ENCODE measurements at places on chromosomes 16 and 17.

- no peak for DNase-seq
Measured at GRCh38 chr17:68125111-68125870, 89.8 kb downstream of the KPNA2 start.

DNA sequence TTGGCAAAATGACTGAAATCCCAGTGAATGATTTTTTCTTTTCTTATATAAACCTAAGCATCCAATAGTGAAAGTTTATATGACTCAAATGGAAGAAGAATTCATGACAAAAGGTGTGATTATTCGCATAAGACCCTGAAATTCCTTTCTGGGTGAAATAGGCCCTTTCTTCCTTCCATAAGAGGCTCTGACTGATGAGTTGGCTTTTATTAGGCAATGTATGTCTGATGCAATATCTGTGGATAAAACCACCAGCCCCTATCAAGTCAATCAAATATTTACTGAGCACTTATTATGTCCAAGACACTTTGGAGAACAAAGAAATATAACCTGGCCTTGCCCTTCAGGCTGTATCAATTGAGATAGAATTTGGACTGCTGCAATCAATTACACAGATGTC, 316.6 kb downstream of the CDH13 start:
- DNase-seq, result no peak

DNA sequence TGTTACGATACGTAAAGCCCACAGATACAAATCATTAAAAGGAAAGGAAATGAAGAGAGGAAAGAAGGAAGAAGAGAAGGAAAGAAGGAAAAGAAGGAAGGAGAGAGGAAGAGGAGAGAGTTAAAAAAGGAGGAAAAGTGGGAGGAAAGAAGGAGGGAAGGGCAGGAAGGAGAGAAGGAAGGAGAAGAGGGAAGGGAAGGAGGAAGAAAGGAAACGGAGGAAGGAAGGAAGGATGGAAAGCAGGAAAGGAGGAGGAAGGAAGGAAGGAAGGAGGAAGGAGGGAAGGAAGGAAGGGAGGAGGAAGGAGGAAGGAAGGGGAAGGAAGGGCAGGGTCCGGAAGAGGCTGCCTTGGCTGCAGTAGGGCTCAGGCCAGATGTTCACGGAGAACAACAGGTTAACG, 95.2 kb downstream of the ENGASE start:
- no peak for DNase-seq

GRCh38 chr17:81151278-81151677, 14.0 kb upstream of the PVALEF start:
- DNase-seq, result no peak

DNA sequence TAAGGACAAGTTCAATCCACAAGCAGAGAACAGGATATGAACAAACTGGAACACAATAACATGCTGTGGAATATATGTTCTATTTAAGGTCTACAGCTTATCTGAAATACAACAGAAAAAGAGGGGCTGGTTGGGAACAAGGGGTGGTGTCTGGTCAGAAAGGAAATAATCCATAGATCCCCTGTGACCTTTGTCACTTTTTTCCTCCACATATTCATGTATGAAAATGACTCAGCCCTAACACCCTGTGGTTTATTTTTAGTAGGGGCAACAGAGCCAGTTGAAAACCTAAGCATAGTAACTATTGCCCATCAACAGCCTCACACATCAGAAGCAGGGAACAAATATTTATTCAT, 12.3 kb upstream of the SPAG9 start:
- no peak for DNase-seq

DNA sequence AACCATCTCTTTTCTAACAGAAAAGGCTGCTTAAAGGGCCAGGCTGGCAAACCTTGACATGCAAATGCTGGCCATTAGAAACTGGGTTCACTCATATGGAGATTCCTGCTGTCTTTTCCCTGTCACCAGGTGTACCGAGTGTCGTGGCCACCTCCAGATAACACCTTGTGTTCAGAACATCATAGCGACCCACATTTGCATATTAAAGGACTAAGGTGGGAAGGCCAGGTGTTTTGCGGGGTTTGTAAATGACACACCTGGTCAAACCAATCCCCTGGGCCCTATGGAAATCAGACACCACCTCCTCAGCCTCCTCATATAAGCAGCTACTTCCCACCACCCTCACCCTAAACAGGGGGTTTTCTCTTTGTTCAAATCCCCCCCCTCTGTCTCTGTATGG, 2.5 kb upstream of the AIPL1 start:
- no peak for DNase-seq
